A673 (cell line): ENCODE measurements at places on chromosomes 1 and 21.

DNA sequence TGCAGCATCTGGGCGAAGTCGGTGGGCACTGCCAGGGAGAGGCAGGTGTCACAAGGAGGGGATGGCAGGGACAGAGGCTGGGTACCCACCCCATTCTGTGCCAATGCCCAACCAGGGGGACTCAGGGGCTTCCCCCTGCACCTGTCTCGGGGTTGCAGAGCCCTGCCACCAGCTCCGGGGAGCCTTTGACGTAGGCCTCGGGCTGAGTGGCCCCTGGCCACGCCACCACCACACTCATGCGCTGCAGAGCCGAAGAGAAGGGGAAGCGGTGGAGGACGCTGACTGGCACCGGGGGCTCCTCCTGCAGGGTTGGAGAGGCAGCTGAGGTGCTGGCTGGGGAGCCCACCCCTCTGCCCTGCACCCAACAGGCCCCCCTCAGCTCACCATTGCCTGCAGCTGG is 11.7 kb upstream of the MFAP2 start:
- DNase-seq: no peak

- DNase-seq: no peak
Measured at GRCh38 chr1:162060314-162060713, 9.2 kb upstream of the NOS1AP start.

- peak; percentile 20 for DNase-seq
Measured at GRCh38 chr1:99970713-99971255, 988 bp downstream of the SLC35A3 start.

DNA sequence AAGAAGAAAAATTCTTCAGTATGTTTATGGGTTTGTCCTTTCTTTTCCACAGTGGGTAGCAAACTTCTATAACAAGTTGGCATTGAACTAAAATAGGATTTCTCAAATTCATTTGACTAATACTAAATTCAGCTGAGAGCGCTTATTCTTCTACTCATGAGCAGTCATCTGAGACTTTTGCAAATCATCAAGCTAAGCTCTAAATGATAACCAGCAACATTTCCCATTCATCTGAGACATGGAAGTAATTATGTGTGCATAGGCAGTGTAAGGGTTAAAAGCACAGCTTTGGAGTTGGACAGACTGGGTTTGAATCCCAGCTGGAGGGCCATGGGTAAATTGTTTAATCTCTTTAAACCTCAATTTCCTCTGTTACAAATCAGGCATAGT is 18.3 kb upstream of the CNR2 start:
- peak; percentile 74 for DNase-seq

- no peak for DNase-seq
Measured at GRCh38 chr1:181910905-181911304, 150.6 kb downstream of the ZNF648 start.
